ENCODE measurements at places on chromosomes 3 and 15.

DNA sequence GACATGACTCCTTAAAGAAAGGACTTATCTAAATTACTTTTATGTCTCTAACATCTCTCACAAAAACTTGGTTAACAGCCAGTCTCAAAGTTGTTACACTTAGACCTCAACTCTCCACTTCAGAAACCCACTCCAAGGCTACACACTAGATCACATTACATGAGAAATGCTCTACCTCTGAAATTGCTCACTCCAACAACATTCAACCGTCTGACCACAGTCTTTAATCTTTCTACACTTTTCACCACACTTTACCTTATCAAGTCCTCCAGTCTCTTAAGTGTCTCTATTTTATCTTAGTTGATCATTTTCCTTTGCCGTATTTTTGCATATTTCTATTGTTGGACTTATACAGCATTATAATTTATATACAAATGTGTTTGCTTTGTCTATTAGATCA, 5.8 kb downstream of the SLC12A6 start:
- DNase-seq = no peak

- no peak for DNase-seq
These were observed 13.2 kb downstream of the MEGF11 start for GRCh38 chr15:66240240-66240794.

DNA sequence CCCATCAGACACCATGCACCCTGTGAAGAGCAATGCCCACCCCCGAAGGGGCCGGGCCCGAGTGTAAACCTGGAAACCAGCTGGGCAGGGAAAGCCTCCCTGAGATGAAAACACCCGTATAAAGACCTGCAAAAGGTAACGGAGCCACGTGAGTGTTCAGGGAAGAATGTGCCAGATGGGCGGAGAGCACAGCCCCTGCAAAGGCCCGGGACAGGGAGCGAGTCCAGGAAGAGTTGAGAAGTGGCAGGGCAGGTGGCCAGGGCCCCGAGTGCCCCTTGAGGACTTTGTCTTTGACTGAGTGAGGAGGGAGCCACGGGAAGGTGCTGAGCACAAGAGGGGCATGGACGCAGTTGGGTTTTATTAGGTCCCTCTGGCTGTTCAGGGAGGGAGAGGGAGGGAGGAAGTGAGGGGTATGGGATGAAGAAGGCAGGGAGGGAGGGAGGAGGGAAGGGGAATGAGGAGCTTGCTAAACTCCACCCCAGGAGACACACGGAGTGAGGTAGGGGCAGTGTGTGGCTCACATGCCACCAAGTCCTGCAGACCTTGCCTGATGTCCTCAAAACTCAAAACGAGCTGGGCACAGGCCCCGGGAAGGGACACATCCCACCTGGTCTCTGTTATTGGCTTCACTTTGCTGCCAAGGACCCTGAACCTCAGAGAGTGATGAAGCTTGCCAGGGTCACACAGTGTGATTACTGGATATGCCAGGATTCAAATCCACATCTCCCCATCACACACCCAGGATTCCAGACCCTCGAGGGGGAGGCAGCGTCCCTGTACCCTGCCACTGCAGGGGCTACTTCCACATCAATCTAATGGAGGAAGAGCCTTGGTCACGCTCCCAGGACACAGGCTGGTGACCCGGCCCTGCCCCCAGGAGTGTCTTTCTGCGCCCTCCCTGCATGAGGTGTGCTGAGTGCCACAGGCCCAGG, 49.1 kb upstream of the IQSEC1 start:
- DNase-seq = no peak

DNA sequence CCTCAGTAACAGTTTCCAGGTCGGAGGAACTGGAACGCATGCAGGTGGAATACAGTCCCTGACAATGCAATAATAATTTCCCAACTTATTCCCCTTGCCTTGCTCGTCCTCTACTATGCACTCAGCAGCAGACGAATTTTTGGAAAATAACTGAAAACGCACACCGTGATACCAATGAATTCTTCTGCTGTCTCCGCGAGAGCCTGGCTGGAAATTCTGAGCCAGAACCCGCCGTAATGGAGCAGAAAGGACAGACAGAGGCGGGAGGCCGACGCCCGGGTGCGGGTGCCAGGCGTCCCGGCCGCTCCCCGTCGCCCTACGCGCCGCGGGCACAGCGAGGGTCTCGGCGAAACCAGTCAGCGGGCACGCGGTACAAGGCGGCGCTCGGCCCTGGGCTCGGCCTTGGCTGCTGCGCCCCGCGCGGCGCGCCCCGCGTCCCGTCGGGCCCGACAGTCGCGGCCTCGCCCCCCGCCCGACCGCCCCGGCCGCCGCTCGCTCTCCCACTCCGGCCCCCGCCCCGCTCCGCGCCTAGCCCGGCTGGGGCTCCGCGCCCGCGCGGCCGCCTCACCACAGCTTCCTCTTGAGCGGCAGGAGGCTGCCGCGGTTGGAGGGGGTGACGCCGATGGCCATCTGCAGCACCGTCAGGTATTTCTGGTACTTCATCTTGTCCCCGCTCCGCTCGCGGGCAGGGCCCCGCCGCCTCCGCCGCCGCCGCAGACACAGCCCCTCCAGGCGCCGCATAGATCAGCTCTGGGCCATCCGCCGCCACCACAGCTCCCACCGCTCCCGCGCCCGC, 114.5 kb upstream of the GOLGA8J start:
- DNase-seq = no peak

GRCh38 chr3:114674036-114674435, 380.2 kb downstream of the TIGIT start:
- no peak for DNase-seq

DNA sequence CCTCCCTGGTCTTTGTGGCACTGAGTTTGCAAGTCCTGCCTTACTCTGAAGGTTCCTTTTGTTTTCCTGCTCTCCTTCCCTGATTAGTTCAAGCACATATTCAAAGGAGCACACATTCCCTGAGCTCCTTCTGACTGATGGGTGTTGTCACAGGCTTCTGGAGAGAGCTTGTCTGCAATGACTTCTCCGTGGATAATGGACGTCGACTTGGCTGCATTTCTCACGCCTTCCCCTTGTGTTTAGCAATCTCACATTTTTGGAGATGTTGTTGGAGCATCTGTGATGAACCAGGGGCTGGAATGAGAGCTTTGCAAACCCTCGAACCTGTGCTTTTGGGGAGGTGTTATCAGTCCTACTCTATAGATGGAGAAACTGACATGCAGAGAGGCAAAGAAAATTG, 375.4 kb upstream of the PROK2 start:
- no peak for DNase-seq

DNA sequence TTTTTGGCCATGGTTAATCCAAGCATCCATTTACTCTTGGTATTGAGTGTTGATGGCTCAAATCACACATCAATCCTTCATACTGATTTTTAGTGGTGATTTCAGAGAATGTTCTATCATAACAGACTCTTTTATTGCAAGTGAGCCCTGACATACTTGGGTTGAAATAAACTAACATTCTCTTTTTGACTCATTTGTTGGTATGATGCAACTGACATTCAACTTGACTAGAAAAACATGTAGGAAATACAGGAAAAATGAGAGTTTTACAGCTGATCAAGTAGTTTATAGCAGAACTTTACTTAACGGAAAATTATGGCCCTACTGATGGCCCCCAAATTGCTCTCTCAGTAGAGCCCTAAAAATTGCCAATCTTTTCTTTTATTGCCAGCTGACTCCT, 173.9 kb upstream of the CD96 start:
- DNase-seq = no peak

DNA sequence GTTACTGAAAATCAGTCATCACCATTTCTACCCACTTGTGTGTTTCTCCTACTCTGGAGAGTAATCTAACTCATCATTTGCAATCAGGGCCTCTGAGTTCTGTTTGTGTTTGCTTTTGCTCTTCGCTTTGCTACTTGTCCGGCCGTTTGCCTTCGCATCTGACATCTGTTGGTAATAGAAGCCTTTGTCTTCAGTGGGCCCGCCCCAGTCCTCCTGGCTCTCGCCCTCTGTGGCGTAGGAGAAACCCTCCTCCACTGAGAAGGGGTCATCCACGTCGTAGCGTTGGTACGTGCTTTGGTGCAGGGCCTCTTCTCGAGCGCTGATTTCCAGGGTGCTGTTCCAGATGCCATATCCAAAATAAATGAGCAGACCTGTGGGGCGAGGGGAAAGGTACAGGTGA, 48.3 kb downstream of the CLDN11 start:
- DNase-seq = no peak

DNA sequence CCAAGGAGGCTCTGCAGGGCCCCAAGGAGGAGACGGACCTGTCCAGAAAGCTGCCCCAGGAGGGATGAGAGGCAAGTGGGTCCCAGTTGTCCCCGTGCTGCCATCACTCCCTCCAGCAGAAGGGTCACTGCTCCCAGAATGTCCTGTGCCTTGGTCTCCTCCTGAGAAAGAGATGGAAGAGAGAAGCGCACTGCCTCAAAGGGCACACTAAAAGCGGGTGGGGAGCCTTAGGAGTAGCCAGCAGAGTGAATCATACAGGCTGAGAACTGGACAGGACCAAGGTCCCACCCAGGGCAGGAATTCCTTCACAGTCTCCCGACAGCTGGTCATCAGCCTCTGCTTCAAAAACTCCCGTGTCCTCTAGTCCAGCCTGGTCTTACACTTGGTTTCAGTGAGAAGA, 4.6 kb downstream of the THPO start:
- no peak for DNase-seq

DNA sequence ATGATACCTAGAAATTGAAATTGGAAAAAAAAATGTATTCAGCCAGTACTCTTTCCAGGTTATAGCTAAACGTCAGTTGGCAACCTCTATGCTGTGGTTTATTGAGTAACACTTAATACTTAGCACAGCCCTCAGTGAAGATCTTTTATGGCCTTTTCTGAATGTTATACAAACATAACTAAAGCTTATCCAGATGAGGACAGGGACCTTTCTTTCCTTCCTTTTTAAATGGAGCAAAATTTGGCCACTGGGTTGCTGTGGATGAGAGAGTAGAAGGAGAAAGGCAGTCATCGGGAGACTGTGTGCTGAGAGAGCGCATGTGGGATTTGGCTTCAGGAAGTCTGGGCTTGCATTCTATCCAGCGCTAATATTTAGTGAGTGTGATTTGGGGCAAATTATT, 36.1 kb downstream of the IGF1R start:
- DNase-seq = no peak

DNA sequence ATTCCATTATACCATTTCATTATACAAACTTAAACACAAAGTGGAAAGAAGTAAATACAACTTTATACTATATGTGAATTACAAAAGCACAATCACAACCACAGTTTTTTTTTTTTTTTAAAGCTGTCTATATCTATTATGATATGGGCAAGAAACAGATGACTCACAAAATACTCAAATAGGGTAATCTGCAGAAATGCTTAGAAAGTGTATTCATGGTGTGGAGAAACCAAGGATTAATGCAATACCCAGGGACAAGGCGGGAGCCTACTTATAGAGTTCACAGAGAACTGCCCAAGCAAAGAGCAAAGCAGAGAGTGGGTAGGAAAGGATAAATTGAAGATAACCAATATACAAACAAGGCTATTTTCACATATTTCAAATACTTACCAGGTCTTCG, 332.0 kb downstream of the FHIT start:
- no peak for DNase-seq

DNA sequence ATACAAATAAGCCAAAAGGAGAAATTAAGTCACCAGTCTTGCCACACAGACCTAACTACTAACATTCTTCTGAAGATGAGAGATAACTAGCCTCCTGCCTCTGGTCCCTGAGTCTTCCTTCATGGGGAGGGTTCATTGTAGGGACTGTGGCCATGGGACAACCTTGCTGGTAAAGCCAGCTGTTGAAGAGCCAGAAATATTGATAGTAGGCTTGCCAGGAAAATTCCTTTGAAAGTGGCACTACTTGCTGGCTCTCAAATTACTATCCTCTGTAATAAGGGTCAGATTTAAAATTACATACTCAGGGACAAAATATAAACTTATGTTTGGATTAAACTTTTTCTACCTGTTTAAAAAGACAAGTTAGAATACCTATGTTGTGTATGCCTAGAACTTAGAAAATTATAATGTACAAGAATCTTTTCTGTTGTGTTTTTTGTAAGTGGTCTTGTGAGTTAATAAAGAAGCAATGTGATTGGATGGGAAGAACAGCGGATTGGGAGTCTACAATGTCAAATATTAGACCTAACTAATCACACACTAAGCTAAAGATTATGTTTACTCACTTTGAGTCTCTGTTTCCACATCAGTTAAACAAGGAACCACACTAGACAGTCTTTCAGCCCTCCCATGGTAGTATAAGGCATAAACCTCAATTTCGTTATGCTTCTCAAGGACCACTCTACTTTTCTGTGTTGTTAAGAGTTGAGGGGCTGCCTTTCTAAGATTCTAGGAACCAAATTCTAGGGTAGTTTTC, 60.0 kb upstream of the TRIM71 start:
- DNase-seq = no peak

GRCh38 chr15:61155741-61156700, 73.1 kb downstream of the RORA start:
- DNase-seq = no peak

GRCh38 chr15:58689646-58690045, 59.9 kb downstream of the ADAM10 start:
- DNase-seq = no peak

DNA sequence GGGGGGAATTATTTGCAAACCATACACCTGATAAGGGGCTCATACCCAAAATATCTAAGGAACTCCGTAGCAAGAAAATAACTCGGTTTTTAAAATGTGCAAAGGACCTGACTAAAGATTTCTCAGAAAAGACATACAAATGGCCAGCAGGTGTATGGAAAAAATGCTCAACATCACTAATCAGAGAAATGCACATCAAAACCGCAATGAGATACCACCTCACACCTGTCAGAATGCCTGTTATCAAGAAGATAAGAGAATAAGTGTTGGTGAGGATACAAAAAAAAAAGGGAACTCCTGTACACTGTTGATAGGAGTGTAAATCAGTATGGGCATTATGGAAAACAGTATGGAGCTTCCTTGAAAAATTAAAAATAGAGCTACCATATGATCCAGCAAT, 89.4 kb downstream of the C3orf70 start:
- DNase-seq = no peak

- no peak for DNase-seq
These were observed 18.2 kb downstream of the IDH3A start for GRCh38 chr15:78167227-78167888.

DNA sequence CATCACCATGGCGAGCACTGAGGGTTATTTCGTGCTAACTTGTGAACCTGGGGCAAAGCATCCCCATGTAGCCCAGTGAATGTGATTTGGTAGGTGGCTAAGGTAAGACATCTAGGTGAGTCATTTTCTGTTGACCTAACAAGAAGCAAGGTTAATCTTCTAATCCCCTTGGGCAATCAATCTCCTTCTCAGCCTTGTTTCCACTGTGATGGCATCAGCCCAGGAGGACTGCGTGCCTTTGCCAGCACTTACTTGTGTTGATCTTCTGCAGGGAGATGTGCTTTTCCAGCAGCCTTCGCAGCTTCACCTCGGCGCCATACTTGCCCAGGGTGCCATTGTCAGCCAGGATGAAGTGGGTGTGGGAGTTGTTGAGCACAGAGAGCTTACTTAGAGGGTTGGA, 35.7 kb downstream of the TRPM1 start:
- DNase-seq = no peak

GRCh38 chr3:42425736-42426407, 15.5 kb upstream of the LYZL4 start:
- no peak for DNase-seq

GRCh38 chr3:161508852-161509477, 12.4 kb downstream of the OTOL1 start:
- DNase-seq = no peak
